NCI-H526 treated with DMSO at 0.1 percent for 48 hours (cell line): ENCODE measurements at places on chromosomes 7 and 10.

- no peak for DNase-seq
These were observed 6.7 kb upstream of the INSYN2A start for GRCh38 chr10:127203067-127203466.

DNA sequence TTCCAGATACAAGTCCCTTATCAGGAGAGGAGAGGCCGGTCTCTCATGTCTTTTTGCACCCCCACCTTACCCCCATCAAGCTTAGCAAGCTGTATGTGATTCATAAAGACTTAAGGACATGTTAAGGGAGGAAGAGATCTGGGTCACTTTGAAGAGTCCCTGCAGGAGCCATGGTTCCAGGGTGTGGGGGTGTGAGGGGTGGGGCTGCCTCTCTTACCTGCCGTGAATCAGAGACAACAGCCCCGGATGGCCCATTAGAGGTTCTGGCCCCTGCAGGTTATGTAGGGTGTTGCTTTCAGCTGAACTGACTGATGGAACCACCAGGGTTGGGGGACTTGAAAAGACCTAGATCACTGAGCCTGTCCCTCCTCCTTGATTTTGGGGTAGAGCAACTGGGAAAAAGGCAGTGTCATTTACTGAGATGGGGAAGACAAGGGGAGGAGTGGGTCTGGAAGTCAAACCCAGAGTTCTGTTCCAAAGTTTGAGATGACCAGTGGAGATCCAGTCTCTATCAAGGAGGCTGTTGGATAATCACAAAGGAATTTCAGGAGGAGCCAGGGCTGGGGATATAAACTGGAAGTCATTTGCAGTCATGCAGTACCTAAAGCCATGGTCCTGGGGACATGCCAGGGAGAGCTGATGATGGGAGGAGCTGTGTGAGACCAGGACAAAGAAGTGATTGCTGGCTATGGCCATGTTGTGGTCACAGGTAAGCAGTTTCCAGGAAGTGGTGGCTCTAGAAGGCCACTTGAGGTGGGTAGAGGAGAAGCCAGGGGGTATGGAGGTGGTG is 23.1 kb downstream of the ADAMTS14 start:
- DNase-seq: no peak

GRCh38 chr10:102776779-102777456 is 33.2 kb downstream of the WBP1L start:
- DNase-seq: no peak

- DNase-seq: no peak
These were observed at the start of gene FGL2 for GRCh38 chr7:77199013-77199966. Gene FGL2, minus strand, starts transcription at chr7:77199819. Its CDS starts 26 bp downstream, at chr7:77199793.

DNA sequence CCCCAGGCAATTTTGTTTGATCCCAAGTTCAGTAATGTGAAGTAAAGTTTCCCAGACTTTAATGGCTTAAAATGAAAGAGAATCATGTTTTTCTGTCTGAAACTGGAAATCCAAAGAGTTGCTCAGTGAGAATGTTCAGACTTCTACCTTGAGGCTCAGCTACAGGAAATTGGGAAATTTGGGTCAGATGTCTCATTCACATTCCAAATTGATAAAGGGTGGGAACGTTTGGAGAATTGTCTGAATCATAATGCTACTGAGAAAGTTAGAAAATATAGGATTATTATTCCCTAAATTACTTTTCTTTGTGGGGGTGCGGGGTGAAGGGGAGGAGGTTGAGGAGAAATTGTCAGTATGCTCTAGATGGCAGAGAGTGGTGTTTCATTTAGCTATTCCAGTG is 773.9 kb downstream of the LRMDA start:
- no peak for DNase-seq

- no peak for DNase-seq
These were observed 41.7 kb downstream of the RASGEF1A start for GRCh38 chr10:43225004-43225786.

DNA sequence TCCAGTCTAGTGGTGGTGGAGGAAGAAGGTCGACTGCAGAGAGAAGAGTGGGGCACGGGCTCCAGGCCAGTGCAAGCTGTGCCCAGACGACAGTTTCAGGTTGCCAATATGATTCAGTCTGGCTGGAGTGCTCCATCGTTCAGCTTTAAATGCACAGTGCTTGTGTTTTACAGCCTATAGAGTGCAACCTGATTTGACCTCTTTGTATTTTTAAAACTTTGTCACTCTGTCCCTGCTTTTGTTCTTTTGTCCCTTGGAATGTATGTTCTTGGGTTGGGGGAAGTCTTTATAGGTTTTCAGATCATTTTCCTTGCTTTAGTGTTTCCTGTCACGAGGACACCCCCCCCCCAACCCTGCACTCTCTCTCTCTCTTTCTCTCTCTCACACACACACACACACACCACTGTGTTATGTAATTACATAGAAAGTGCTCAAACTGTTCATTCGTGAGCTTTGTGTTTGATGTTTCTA is 198.0 kb downstream of the CAMK1D start:
- DNase-seq: no peak

DNA sequence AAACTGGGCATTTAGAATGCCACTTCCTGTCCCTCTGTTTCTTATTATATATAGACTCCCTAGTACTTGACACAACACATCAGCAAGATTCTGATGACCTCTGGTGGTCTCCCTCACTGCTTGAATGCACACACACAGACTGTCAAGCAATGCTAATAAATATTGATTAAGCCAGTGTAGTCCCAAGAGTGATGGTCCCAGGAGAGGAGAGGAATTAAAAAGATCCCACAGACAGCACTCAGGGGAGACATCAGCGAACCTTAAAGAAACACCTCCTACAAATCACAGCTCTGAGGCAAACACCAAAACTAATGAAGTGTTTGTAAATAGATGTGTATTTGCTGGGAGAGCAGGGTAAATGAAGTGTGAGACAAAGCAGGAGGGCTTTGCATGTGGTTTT is 1291.2 kb downstream of the XPNPEP1 start:
- no peak for DNase-seq

- no peak for DNase-seq
These were observed 14.8 kb upstream of the CNPY1 start for GRCh38 chr7:155560982-155561686.
